ENCODE measurements at places on chromosomes 11 and 22. TPM values are rescaled to one million over a fixed set of nuclear protein-coding genes. Genes with fewer than 3 reads are reported as not detected.

The GRAMD4 gene
- polyA plus RNA-seq, result 6.8 TPM

The MMP12 gene
- polyA plus RNA-seq, result 0.75 TPM

The KCNJ5 gene
- polyA plus RNA-seq, result 1.6 TPM

The FERMT3 gene
- 22.2 TPM for polyA plus RNA-seq

The OR52N4 gene
- 1.2 TPM for polyA plus RNA-seq

The RTL10 gene
- 5.5 TPM for polyA plus RNA-seq

The CCDC134 gene
- 1.0 TPM for polyA plus RNA-seq

The RCOR2 gene
- polyA plus RNA-seq, result 1.9 TPM

The EFCAB6 gene
- polyA plus RNA-seq, result 0.88 TPM

The SHANK2 gene
- 4.8 TPM for polyA plus RNA-seq

The GSTT2B gene
- polyA plus RNA-seq, result 23.2 TPM

The OR51B5 gene
- polyA plus RNA-seq, result not detected

The ZNF408 gene
- polyA plus RNA-seq, result 3.0 TPM

The UCP3 gene
- 0.38 TPM for polyA plus RNA-seq

The SYT8 gene
- polyA plus RNA-seq, result 14.3 TPM

The ZNF215 gene
- polyA plus RNA-seq, result 0.61 TPM

The CHRM4 gene
- 1.9 TPM for polyA plus RNA-seq

The RAB39A gene
- polyA plus RNA-seq, result 3.8 TPM

The GGTLC2 gene
- not detected for polyA plus RNA-seq

The CD6 gene
- 1.3 TPM for polyA plus RNA-seq

Data from aorta (tissue), 5 donors.